Neural progenitor cell (in vitro differentiated cells): ENCODE measurements at places on chromosomes 2 and 18. TPM values are rescaled to one million over a fixed set of nuclear protein-coding genes. Genes with fewer than 3 reads are reported as not detected.

The C2orf81 gene
- total RNA-seq: 1.8 and 6.0 TPM in 2 replicates

The CYRIA gene
- 0.81 and 1.0 TPM in 2 replicates for total RNA-seq

DNA sequence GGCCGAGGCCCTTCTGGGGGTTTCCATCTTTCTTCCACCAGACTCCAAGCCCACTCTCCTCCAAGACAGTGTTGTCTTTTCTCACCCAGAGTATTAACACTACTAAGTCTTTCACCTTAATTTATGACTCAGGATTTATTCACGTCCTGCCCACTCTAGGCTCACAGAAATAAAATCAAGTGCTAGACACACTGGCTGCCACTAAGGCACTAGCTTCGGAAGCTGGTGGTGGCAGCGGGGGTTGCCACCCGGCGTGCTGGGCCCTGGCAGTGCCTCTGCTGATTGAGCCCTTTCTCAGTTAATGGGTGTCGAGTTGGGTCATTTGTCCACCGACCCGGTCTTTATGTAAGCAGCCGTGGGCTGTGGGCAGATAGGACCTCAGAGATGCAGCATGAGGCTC, 93.6 kb upstream of the FZD5 start:
- no peaks in the 10 kb centered on the region for H3K36me3 ChIP-seq
- H3K27ac ChIP-seq: no peak overlapping the region
- peaks cover 18% of the 10 kb centered on the region for H3K4me1 ChIP-seq
- DNase-seq: no peak
- no peak overlapping the region for H3K4me3 ChIP-seq
- H3K27me3 ChIP-seq: no peaks in the 10 kb centered on the region

DNA sequence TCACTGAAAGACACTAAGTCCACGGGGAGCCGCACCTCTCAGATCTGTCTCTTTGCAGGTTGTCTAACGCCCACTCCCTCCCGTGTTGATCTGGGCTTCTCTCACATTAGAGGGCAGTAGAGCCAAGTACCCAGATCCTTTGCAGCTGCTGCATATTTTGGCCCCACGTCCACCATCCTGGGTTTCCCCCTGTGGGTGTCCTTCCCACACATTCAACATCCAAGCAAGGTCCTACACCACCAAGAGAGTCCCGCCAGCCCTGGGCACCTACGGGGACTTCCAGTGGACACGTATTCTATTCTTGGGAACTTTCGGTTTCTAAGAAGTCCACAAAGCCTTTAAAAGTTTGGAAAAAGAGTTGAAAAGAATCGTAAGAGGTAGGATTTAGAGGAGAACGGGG, 116.6 kb downstream of the ATL2 start:
- no peak overlapping the region for H3K27ac ChIP-seq
- H3K4me1 ChIP-seq: peaks cover 21% of the 10 kb centered on the region
- H3K27me3 ChIP-seq: no peaks in the 10 kb centered on the region

GRCh38 chr18:56065086-56065485, 477.1 kb upstream of the TCF4 start:
- H3K4me1 ChIP-seq: peaks cover 27% of the 10 kb centered on the region
- no peak overlapping the region for H3K4me3 ChIP-seq
- DNase-seq: no peak
- no peak overlapping the region for H3K27ac ChIP-seq
- no peaks in the 10 kb centered on the region for H3K27me3 ChIP-seq
- no peaks in the 10 kb centered on the region for H3K36me3 ChIP-seq
